ENCODE measurements at places on chromosomes 7 and 10. TPM values are rescaled to one million over a fixed set of nuclear protein-coding genes. Genes with fewer than 3 reads are reported as not detected.

- no peak overlapping the region for H3K27ac ChIP-seq
- H3K4me1 ChIP-seq: no peaks in the 10 kb centered on the region
- H3K36me3 ChIP-seq: no peaks in the 10 kb centered on the region
Measured at GRCh38 chr10:17795813-17796594, 13.1 kb upstream of the MRC1 start.

GRCh38 chr10:63703740-63704345, 182.6 kb downstream of the REEP3 start:
- no peaks in the 10 kb centered on the region for H3K27me3 ChIP-seq
- no peak for DNase-seq
- no peaks in the 10 kb centered on the region for H3K36me3 ChIP-seq

GRCh38 chr7:40717242-40717641, 582.4 kb downstream of the SUGCT start:
- DNase-seq: peak; percentile 52
- H3K4me1 ChIP-seq: no peaks in the 10 kb centered on the region
- H3K27me3 ChIP-seq: no peaks in the 10 kb centered on the region
- H3K36me3 ChIP-seq: no peaks in the 10 kb centered on the region
- no peak overlapping the region for H3K4me3 ChIP-seq

DNA sequence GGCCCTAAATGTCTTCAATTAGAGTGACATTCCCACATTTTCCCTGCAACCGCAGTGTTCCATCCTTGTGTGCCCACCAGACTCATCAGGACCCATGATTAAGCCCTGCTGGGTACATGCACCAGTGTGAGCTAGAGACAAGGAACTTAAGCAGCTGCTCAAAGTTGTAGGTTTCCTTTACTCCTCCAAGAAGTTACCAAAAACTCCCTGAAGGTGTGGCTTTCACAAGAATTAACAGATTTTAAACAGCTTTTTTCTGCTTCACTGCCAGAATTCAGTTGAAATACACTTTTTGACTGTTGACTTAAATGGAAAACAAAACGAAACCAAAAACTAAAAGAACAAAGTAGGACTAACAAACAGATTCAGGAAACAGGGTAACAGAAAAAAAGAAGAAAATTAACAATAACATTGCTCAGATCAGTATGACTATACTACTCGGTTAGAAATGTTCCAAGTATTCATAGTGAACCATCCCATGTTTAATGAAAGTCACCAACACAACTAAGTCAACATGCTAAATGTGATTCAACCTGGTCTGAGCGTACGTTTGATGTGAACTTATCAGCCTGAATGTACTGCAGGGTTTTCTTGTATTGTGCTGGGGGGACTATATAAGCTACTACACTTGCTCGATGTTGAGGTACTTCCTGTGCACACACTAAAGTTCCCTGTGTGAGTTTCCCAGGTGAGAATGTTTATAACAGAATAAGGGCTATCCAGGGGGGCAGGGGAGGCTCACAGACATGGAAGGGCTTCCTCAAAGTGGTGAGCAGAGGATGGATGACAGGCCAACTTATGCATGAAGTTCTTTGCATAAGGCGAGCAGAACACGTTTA, 22.2 kb downstream of the SLC37A3 start:
- no peaks in the 10 kb centered on the region for H3K4me1 ChIP-seq
- DNase-seq: no peak
- H3K36me3 ChIP-seq: peaks cover 4% of the 10 kb centered on the region

GRCh38 chr10:101687071-101687658, 7.8 kb downstream of the FBXW4 start:
- H3K36me3 ChIP-seq: no peaks in the 10 kb centered on the region
- peaks cover 14% of the 10 kb centered on the region for H3K4me1 ChIP-seq
- H3K4me3 ChIP-seq: no peak overlapping the region
- H3K27ac ChIP-seq: no peak overlapping the region

DNA sequence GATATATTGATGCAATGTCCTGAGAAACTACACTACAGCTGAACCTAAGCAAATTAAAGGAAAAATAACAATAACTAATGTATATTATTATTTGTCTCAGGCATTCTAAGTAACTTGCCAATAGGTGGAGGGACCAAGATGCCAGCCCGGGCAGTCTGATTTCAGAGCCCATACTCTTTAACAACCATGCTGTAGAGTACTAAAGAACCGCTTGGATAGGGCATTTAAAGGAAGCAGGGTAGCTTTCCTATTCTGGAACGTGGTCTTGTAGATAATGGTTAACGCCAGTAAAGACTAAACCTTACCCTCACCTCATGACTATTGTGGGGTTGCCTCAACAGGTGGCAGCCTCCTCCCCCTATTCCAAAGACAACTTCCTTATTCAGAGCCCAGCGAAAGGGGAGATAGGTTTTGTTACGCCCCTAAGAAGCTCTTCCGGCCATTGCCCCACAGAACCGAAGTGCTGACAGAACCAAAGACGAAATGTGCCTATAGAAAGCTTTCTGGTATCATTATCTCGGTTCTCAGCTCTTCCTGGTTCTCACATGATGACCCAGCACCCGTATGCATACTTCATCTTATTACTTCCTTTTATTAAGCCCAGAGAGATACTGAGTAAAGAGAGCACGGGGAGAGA, 707 bp upstream of the C1GALT1 start:
- no peaks in the 10 kb centered on the region for H3K36me3 ChIP-seq
- H3K27me3 ChIP-seq: no peaks in the 10 kb centered on the region
- H3K27ac ChIP-seq: peak overlapping the region; percentile 88
- DNase-seq: peak; percentile 36

DNA sequence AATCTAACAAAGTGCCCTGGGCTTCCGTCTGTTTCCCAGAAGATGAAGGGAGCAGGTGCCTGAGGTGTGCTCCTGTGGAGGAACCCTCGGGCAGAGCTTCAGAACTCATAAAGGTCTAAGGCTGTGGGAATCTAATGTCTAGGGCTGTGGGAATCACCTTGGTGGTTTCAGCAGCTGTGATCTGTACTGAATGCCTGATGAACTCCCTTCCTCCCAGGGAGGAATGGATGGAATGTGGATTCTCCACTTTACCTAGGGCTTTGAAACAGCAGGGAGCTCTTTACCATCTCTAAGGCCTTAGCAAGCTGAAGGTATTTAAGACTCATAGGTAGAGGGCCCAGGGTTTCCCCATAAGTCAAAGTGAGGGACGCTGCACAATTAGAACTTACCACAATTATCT, 36.0 kb upstream of the SEMA3E start:
- H3K4me1 ChIP-seq: no peaks in the 10 kb centered on the region

Gene RBP4
- 63.5 TPM for total RNA-seq

Gene HACD1
- 60.3 TPM for total RNA-seq
